CMK (cell line): ENCODE measurements at places on chromosomes 5 and 9.
A peak's percentile ranks its signal among the peaks of the same experiment; 100 is the strongest.

- no peak for DNase-seq
Observed at GRCh38 chr5:31095796-31096195, 97.7 kb upstream of the CDH6 start.

DNA sequence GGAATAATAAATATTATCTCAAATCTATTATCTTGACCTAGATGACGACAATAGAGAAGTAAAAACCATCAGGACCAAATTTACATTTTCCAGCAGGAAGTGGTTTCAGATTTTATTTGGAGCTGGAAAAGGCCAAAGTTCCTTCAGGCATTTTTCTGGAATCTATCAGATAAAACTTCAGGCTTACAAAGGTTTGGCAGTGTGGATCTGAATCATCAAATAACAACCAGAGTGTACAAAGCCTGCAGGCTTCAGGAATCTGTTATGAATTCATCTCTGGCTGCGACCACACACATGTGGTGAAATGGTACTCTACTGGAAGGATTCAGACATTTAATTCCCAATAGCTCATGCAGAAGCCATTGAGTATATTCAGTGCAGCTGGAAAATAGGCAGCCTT, 726.4 kb upstream of the GRAMD2B start:
- DNase-seq = no peak

DNA sequence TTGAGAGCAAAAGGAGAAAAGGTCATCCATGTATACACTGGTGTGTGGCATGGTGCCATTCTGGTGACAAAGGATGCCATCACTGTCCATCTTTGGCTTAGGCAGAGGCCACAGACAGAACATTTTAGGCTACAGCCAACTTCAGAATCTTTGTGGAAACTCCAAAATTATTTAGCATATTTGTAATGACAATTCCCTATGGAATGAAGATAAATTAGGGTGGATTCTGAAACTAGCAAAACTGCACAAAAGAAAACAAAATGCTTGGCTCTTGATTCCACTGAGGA, 92.5 kb downstream of the FBXW11 start:
- DNase-seq = no peak

DNA sequence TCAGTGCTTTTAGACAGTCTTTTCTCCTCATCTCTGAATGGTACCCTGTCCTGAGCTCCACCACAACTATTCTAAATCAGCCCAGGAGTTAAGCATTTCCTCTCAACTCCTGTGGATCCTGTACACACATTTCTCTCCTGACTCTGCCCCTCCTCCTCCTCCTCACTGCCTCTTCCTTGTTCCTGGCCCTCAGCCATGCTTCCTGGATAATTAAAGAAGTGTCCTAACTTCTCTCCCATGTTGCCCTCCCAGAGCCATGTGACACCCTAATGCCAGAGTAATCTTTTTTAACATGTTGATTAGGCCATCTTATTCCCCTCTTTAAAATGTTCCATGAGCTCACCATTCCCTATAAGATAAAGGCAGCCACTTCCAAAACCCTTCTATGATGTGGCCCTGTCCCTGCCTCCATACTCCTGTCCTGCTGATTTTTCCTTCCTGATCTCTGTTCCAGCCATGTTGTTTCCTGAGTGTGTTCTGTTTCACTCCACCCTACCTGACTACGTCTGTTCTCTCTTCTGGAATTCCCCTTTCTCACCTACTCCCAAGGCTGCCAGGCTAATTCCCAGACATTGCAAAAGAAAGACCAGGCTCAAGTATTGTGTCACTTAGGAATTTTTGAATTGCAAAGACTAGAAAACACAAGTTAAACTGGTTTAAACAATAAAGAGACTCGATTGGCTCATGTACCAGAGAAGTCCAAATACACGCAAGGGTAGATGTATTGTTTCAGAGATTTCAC, 295.2 kb downstream of the MAST4 start:
- DNase-seq = no peak

DNA sequence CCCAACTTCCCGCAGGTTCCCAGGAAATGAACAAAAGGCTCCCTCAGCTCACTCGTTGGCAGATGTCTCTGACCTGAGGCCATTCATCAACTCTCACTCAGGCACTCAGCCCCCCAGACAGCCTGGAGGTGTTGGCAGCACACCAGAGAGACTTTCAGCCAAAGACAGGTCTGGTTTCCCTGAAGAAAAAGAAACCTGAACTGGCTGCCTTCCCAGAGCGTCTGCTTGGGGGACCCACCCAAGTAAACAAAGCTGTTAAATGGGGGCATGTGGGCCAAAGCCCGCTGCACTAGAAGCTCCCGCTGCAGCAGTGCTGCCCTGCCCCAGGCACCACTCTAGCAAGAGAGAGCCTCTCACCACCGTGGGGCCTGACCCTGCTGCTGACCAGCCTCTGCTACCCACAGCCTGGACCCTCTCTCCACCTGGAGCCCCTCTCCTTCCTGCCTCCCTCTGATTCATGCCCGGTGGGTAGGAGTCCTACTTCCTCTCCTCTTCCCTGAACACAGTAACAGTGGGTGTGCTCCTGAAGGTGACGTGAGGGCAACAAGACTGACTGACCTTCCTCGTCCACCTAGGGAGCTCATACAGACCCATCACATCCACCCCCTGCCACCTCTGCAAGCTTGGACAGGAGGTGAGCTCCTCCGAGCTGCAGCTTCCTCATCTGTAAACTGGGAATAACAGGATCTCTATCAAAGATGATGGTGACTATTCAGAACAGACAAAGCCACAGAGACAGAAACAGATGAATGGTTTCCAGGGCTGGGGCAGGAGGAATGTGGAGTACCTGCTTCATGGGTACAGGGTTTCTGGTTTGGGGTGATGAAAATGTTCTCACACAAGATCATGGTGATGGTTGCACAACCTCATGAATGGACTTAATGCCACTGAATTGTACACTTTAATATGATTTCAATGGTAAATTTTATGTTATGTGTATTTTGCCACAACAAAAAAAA, 31.0 kb upstream of the GABRP start:
- DNase-seq = no peak

GRCh38 chr9:78468231-78468630, 171.3 kb downstream of the PSAT1 start:
- DNase-seq = peak; percentile 42

DNA sequence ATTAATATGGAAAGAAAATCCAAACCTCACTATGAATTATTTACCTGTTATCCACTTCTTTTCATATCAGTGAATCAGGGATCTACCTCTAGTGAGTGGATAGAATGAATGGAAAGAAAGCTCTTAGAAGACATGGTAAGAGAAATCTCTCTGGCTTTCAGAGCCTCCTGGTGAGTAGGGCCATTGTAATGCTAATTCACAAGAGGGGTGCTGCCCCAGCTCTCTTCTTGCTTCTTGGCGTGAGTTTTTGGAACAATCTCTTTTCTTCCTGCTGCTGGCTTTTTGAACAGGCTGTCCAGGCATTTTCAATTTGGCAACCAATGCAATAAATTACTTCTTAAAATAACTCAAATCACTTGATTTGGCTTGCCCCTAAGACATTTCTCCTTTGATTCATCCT, 49.9 kb upstream of the KCNN2 start:
- DNase-seq = no peak

DNA sequence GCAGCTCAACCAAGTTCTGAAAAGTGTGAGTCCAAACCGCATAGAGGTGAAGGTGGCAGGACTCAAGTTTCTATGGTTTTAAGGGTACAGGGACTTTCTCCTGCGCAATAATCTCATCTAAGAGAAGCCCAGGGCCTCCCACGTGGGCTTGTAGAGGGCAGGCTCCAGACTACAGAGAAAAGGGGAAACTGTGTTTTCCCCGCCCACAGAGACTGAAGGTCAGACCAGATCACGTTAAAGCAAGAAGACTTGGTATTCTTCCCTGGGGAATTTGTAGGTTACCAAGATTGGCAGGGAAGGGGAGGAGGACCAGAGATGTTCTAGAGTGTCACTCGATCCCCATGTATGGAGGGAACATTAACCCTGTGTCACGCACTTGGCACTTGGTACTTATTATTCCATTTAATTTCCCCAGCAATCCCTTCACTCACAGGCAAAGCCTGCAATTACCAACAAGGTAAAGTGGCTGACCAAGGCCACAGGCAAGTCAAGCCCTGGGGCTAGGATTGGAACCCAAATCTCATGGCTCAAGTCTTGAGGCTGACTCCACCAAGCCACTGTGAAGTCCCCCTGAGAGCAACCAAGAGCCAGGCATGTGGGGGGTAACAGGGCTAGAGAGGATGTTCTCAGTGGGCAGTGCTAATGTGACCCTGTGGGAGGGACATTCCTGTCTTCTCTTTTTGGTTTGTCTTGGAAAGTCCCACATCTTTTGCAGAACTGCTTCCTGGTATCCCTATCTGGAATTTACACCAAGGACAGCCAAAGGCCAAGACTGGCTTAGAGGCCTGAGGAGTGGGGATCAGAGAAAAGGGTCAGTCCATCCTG, 18.3 kb upstream of the NEK6 start:
- no peak for DNase-seq

DNA sequence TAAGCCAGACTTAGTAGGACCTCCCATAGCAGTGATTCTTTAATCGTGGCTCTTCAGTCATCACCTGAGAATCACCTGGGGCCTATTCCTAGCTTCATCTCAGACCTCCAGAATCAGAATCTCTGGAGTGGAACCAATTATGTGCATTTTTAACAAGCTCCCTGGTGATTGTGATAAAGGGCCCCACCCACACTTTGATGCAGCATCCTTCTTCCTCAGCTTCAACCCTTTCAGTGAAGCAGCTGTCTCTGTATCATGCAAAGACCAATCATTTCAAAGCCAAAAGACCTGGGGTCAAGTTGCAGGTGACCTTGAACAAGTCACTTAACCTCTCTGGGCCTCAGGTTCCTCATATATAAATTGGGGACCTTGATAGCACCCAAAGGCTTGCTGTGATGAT, 17.1 kb downstream of the FBXO10 start:
- DNase-seq = no peak

DNA sequence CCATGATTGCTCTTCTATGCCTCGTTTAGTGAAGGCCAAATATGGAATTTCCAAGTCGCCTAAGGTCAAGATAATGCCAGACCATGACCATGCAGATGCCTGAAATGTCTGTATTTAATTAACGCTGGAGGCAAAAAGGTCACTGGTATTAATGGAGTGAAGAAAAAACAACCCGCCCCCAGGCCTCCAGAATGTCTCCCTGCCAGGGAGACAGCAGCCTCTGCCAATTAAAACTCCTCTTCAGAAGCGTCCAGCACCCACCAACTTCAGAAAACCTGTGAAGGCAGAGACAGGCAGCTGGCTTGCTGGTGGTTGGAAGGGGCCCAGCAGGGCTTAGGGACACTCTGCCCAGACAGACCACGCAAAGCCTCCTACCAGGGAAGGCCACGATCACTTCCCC, 94.4 kb downstream of the VAV2 start:
- no peak for DNase-seq

GRCh38 chr5:56251918-56252553, 18.9 kb upstream of the ANKRD55 start:
- no peak for DNase-seq
